ENCODE measurements at places on chromosomes 2 and 18.
A peak's percentile ranks its signal among the peaks of the same experiment; 100 is the strongest.

DNA sequence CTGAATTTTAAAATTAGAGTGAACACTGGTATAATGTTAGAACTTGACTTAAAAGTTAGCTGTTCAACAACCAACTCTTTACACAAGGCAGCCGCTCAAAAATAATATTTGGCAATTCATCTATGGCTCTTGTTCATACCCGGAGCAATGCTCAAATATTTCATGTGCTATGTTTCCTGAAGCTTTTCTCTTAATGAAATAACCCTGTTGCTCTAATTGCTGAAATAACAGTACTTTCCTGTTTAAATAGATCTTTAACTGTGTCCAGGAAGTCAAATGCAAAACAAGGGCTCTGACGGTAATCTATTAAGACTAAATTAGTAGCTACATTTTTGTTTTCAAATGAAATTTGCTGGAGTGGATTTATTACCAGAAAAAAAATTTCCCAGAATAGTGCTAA, 33.7 kb downstream of the RFTN2 start:
- no peak for DNase-seq

GRCh38 chr2:8575834-8576423, 105.9 kb upstream of the ID2 start:
- DNase-seq = no peak

DNA sequence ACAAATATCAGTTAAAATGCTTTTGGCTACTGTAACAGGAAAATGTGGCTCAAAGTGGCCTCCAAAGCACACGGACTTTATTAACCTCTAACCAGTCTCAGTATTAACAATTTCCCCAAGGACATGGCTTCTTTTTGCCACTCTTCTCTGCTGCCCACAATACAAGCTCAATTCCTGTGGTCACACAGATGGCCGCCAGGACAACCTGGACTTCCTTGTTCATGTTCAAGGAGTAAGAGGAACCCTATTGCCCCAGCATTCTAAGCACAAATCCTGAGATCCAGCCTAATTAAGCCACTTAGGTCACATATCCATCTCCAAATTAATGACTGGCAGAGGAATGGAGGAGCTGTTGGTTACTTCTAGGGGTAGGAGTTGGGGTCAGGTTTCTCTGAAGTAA, 38.2 kb downstream of the AOX1 start:
- DNase-seq = no peak

DNA sequence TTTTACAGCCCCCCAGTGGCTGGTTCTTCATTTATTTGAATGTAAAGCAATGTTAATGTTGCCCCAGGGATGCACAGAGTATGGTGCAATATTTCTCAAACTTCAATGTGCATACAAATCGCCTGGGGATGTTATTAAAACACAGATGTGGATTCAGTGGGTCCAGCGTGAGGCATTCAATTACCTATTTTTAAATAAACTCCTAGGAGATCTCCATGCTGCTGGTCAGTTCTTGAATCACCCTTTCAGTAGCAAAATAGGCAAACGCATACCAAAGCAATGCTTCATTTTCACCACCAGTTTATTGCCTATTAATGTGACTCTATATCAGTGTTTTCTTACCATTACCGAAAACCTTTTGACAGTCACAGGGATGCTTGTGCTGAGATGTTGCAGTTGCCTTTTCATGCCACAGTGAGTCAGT, 530.7 kb downstream of the CBLN2 start:
- no peak for DNase-seq

DNA sequence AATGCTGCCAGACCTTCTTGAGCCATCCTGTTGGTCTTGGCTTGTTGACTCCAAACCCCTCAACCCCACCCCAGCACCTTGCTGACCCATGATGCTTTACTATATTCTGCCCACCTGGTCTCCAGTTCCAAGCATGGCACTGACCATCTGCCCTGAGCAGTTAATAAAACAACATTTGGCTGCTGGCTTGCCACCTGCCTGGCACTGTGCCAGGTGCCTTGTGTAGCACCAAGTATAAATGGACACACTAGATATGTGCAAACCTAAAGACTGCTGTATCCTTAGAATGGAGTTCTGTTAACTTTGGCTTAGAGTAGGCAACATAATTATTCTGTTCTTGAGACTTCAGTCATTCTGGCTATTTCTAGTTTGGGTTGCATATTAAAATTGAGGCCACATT, 91.4 kb downstream of the ACSL3 start:
- no peak for DNase-seq

DNA sequence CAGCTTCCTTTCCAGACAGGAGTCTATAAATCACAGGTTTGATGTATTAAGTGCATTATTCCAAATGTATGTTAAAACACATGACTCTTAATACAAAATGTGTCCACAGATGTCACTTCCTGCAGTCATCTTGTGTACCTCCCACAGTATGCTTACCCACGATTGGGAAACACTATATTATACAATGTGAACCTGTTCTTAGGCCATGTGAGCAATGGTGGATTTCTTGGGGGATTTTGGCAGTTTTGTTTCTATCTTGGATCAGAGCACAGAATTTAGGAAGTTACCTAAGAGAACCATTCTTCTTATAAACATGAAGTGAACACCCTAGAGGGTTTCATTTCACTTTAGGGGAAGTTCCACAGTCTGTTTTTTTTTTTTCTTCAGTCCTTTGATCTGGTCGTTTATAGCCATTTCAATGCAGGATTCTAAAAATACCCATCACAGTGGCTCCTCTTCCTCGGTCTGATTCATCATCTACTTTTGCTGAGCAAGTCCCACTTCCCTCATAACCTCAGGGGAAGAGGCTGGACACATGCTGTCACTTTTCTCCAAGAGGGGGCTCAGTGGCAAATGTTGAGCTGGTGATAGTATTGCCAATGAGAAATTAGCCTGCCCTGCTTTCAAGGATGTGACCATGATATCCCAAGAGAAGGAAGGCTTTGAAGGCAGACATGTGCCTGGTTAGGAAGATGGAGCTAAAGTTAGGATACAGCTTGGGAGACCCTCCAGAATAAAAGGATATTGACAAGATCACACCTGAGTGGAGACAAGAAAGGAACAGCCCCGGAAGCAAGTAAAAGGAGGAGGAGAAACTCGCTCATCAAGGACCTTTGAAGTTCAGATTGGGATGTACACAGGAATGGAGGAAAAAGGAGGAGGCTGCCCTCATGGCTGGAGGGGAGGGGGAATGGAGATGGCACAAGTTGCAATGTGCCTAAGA, 22.6 kb downstream of the PLEK start:
- no peak for DNase-seq

DNA sequence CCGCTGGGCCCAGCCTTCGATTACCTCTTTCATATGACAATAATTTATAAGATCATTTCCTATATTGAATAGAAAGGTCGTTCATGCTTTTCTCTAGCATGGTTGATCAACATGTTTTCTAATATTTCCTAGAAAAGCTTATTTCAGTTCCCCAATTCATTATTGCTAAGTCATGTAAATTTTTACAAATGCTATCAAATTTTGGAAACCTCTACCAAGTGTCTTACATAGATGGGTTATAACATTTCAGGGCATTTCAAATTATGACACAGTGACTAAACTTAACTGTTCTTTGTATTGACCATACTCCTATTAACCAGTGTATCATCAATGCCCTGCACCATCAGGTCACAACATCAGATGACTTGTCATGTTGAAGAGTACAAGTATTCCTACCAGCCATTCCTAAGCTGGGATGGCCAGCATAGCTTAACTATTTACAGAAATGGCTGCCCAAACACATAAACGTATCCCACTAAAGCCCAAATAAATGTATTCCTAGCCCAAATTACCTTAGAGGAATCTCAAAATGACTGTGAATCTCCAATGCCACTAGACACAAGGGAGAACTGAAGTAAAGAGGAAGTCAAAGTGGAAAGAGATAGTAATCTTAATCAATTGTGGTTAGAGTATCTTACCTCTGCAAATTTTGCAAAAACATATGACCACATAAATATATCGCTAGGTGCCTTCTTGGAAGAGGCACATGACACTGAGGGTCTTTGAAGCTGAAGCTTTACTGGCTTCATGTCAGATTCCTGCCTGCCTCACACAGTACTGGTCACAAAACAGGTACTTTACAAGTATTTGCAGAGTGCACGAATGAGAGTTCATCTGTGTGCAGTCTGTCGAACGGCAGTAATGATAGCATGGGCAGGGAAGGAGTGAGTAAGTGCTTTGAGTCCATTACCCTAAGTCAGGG, 87.3 kb upstream of the TLK1 start:
- DNase-seq = no peak

GRCh38 chr2:31420936-31421335, 6.4 kb upstream of the XDH start:
- peak; percentile 86 for DNase-seq

GRCh38 chr2:210844016-210844415, 287.6 kb downstream of the CPS1 start:
- DNase-seq = no peak

- no peak for DNase-seq
These were observed 822 bp downstream of the SLC35F6 start for GRCh38 chr2:26764906-26765305.

DNA sequence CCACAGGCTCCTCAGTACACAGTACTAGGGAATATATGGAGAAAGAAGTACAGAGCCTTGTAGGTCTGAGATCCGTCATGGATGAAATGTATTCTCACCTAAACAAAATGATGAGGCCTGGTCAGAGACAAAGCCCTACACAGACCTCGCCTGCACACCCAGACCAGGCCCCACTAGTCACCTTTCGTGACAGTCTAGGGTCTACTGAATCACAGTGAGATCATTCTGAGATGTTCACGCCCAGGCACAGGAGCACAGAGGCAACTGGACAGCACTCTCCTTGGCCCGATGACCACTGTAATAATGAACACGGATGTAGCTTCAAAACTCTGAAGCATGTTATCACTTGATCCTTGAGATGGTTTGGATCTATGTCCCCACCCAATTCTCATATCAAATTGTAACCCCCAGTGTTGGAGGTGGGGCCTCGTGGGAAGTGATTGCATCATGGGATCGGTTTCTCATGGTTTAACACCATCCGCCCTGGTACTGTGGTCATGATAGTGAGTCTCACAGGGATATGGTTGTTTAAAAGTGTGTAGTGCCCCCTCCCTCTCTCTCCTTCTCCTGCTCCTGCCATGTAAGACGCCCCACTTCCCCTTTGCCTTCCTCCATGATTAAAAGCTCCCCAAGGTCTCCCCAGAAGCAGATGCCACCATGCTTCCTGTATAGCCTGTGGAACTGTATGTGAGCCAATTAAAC, 15.1 kb downstream of the DOCK10 start:
- DNase-seq = no peak

DNA sequence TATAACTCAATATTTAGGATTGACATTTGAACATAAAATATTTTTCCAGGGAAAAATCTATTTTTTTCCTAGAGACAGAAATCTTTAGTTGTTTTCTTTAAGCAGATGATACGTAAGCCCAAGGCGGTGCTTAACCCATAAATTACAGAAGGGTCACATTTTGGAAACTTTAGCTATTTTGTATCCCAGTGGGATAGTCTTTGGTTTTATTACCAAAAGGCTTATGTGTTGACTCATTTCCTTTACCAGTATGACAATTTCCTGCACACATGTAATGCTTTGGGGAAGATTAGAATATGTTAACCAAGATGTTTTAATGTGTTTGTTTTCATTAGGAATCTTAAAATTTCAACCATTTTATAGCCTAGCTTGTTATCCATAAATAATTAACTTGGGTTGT, 24.8 kb downstream of the DYNC1I2 start:
- peak; percentile 41 for DNase-seq

GRCh38 chr18:42635378-42636048, 480.0 kb downstream of the RIT2 start:
- no peak for DNase-seq

GRCh38 chr2:136985044-136985443, 219.7 kb downstream of the THSD7B start:
- DNase-seq = no peak

GRCh38 chr2:8310557-8311455, 371.1 kb upstream of the ID2 start:
- no peak for DNase-seq

DNA sequence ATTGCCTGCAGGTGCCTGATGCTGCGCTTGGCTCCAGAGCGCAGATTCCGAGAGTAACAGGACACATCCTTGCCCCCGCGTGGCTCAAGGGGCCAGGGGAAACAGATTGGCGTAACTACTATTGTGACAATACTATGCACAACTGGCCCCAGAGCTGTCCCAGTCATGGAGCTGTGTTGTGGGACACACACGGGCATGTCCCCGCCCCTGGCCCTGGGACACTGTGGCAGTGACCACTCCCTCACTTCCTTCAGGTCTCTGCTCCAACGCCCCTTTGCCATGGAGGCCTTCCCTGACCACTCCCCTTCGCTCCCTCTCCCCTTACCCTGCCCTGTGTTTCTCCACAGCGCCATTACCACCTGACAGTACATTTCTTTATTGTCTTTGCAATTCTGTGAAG, 132.1 kb downstream of the SMAD2 start:
- DNase-seq = no peak

DNA sequence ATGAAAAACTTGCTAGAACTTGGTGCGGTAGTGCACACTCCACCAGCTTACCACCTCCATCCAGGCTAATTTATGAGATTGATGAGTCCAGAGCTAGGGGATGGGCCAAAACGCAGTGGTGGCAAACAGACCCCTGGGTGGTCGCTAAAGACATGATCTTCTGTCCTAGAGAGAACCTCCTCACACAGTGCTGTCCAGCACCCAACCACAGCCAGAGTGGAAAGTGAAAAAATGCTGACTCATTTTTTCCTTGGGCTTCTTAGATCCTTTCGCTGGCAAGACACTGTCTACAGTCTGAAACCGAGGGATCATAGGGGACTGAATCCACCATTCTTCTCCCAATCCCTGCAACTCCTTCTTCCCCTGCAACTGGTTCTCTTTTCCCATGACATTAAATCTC, 4.1 kb downstream of the ANTXR1 start:
- DNase-seq = peak; percentile 82

GRCh38 chr2:233355916-233356315, 1.6 kb downstream of the DGKD start:
- DNase-seq = no peak

DNA sequence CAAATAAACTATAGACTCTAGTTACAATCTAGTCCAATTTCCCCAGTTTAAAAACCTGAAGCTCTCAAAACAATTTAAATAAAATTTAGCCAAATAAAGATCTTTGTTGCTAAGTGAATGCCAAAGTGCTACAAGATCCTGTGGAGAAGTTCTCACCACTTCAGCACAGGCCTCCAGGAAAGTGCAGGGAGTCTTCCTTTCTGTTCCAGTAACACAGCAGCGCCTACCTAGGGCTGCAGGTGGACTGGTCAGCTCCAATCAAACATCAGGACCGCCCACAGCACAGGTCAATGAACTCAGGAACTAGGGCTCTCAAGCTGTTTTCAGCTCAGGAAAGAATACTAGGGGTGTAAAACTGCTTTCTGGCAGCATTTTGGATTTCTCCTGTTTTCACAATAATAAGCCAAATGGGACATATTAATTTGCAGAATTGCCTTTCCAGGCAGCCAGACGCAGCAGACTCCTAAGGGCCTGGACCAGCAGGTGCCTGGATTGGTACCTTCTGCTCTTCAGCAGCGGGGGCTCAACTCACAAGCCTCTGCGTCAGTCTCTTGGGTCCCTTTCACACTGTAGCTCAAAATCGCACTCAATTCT, 1.5 kb downstream of the FAM110C start:
- DNase-seq = no peak

DNA sequence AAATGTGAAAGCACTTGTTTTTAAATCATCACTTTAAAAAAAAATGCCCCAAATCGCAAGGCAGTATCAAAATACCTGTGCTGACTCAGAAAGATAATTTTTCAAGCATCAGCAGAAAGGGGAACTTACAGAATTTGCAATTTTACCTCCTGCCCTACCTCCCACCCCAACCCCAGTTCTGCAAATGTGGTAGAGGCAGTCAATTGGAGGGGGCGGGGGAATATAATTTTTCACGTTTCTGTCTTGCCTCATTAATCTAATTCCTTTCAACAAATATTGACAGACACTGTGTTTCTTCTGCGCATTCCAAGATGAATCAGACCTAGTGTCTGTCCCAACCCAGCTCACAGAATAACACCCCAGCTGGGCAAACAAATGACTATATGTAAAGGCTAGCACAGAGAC, 76.8 kb downstream of the ALPK2 start:
- DNase-seq = no peak

Measured in amniotic epithelial cell (primary cell).